ENCODE measurements at places on chromosomes 16 and 17.
A peak's percentile ranks its signal among the peaks of the same experiment; 100 is the strongest.

DNA sequence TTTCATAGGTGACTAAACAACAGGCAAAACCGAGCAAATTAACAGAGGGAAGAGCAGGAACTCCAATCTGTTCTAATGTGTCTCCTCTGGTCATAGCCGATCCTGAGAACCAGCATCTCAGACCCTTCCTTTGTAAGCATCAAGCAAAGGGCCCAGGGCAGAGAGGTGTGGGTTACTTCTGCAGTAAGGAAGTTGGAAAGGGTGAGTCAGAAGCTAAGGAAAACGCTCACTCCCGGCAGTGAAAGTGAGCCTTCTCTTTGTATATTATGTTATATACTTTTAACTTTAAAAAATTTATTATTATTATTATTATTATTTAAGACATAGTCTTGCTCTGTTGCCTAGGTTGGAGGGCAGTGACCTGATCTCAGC lies 77.7 kb downstream of the MRM3 start:
- DNase-seq = no peak

DNA sequence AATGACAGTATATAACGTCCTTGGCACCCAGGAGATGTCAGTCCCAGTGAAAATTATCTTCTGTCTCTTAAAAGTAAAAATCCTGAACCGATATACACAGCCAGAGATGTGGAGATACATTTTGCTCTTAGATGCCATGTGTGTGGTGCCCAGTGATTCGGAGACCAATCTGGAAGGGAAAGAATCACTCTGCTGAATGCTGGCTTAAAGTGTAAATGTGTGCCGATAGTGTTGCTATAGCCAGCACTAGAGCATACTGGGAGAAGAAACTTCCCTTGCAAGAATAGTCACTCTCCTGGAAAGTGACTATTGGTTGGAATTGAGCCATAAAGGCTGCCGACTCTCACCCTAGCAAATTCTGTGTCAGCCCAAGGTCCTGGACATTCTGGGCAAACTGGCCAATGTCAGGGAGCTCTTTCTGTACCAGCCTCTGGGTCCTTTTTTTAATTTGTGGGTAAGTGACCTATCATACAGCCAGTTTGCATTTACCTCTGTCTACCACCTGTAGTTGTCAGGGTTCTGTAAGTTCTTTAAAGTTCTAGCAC lies 44.2 kb upstream of the HNF1B start:
- DNase-seq = no peak

DNA sequence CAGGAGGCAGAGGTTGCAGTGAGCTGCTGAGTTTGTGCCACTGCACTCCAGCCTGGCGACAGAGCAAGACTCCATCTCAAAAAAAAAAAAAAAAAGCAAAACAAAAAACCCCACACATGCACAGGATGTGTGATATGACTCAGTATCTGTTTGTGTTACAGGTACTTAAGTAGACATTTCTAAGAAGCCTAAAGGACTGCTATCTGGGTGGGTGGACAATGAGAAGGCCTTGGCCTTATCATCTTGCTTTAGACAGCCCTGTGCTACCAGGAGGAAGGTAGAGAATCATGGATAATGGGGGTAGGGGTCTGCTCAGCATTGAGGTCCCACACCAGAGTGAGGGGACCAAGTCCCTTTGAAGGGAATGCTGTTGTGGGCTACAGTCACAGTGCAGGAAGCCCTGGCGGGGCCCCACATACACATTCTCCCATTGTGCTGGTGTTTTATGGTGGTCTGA lies 26.7 kb downstream of the PLD6 start:
- DNase-seq = no peak

GRCh38 chr17:64781014-64781756 lies 119.1 kb upstream of the SMURF2 start:
- no peak for DNase-seq

GRCh38 chr16:59593194-59593661 lies 859.1 kb upstream of the GOT2 start:
- DNase-seq = no peak

GRCh38 chr17:8013731-8014557 lies 11.5 kb downstream of the GUCY2D start:
- DNase-seq = no peak

- DNase-seq = no peak
Observed at GRCh38 chr17:1454541-1454940, 1.5 kb downstream of the CRK start.

- DNase-seq = no peak
Observed at GRCh38 chr16:22890976-22891375, 77.0 kb downstream of the HS3ST2 start.

GRCh38 chr16:54176376-54176901 lies 110.1 kb downstream of the IRX3 start:
- no peak for DNase-seq

- peak; percentile 47 for DNase-seq
Observed at GRCh38 chr16:56950881-56951771, 10.6 kb upstream of the CETP start.

DNA sequence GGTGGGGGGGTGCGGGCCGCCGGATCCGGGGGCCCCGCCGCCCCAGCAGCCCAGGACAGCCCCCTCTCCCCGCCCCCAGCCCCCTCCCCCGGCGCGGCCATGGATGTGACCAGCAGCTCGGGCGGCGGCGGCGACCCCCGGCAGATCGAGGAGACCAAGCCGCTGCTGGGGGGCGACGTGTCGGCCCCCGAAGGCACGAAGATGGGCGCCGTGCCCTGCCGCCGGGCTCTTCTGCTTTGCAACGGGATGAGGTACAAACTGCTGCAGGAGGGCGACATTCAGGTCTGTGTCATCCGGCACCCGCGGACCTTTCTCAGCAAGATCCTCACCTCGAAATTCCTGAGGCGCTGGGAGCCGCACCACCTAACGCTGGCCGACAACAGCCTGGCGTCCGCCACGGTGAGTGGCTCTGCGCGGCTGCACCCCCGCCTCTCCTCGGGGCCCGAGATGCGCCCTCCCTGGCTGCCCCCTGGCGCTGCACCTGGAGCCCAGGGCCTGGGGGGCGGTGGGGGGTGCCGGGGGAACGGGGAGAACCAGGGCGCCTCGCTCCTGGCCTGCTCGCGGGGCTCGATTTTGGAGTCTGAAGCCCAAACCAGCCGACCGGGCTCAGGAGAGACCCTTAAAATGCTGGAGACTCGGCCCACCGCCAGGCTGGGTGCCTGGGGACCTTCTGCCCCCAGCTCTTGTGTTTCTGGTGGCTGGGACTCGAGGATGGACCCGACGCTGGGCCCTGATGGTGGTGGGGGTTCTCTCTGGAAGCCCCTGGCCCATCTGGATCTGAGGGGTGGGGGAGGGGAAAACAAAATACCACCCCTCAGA lies 744 bp downstream of the CMIP start:
- DNase-seq = no peak

DNA sequence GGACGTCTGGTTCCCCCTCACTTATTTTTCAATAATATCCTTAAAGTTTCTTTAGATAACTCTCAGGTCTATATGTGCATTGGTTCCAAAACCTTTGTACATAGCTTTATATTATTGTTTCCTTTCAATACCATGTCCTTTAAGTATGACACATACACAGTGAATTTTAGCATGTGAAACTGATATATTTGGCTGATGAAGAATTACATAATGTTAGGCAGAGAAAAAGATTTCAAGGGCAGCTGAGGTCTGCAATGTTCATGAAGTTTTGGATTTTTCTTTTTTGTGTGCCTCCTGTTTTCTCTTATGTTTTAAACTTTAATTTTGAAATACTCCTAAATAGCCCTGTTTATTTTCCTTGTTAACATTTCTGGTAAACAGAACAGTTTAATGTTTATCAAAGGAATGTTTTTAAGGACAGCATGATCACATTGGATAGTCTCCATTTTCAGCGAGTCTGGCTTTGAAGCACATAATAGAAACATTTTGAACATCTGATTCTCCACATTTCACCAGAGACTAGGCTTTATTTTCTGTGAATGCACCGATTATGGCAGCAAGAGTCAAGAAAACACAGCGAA lies 32.9 kb upstream of the FBXO47 start:
- DNase-seq = no peak

DNA sequence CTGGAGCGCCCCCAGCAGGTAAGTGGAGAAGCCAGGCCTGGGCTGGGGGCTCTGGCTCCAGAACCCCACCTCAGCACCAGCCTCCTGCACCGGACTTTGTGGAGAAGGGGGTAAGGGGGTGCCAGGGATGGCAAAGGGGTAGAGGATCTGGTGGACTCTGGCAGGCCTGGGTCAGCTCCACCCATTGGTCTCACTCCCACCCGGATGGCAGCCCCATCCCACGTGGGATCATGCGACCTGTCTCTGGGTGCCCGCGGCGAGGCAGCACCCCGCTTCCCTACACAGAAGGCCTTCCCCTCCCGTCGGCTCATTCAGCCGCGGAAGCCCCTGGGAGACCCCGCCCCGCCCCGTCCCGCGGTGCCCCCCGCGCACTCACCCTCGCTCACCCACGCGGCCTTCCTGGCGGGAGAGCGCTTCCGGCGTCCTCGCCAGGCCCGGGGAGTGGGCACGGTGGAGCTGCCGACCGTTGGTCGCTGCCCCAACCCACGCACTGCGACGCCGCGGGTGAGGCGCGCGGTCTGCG lies 498 bp upstream of the PLEKHG4 start:
- no peak for DNase-seq

DNA sequence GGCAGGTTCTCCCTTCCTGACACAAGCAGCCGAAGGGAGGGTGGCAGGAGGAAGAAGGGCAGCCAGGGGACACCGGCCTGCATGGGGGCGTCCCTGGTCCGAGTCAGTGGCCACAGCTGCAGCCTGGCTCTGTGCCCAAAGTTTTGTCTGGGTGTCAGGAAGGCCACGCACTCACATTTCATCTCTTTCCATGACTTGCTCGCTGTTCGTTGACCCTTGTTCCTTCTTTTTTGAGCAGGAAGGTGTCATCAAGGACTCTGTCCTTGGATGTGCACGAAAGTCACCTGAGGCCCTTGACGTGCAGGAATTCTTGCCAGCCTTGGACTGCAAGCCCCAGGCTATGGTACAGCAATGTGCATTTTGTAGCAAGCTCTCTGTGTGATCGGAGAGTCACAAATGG lies 93.3 kb downstream of the TNFRSF13B start:
- DNase-seq = no peak

- no peak for DNase-seq
Observed at GRCh38 chr16:11626657-11627291, 40.1 kb upstream of the LITAF start.

DNA sequence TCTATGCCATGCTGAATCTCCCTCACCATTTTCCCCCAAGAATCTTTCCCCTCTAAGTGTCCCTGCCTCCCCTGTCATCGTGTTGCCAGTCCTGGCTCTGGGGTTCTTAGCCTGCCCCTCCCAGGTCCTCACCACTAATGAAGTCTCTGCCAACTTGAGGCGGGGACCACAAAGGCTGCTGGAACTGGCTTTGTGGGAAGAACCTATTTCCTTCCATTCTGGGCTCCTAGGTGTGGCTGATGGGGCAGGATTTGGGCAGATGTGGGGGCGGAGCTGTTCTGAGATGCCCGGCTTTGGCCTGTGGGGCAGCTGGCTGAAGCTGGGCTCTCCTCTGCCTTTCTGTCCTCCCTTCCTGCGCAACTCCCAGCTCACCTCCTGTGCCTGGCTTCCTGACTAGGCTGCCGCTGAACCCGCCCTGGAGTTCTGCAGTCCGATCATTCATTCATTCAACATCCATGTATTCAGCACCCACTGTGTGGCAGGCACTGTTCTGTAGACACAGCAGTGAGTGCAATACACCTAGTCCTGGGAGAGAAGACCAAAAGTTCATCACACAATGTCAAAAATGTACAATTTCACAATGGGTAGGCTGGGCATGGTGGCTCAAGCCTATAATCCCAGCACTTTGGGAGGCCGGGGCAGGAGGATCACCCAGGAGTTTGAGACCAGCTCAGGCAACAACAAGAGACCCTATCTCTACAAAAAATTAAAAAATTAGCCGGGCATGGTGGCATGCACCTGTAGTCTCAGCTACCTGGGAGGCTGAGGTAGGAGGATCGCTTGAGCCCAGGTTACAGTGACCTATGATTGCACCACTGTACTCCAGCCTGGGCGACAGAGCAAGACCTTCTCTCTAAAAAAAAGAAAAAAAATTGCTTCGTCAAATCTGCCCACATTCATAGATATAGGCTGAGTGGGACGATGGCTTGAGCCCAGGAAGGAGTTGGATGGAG lies 1.9 kb upstream of the SNN start:
- no peak for DNase-seq

DNA sequence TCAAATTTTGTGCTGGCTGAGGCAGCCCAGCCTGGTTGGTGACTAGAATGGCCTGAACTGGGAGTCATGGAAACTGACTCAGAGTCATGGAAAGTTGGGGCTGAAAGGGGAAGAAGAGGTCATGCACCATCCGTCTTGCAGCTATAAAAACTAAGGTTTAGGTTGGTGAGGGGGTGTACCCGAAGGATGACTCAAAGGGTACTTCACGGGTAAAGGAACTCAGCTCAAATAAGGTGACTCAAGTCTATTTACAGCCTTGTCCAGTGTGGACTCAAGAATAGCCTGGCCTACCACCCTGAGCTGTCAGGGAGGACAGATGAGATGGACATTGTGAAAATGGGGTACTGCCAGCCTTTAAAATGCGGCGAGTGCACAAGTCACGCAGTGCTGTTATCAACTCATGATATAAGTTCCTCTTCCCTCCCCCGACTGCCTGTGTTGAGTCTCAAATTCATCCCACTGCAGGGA lies 18.6 kb downstream of the CD300LB start:
- peak; percentile 66 for DNase-seq

DNA sequence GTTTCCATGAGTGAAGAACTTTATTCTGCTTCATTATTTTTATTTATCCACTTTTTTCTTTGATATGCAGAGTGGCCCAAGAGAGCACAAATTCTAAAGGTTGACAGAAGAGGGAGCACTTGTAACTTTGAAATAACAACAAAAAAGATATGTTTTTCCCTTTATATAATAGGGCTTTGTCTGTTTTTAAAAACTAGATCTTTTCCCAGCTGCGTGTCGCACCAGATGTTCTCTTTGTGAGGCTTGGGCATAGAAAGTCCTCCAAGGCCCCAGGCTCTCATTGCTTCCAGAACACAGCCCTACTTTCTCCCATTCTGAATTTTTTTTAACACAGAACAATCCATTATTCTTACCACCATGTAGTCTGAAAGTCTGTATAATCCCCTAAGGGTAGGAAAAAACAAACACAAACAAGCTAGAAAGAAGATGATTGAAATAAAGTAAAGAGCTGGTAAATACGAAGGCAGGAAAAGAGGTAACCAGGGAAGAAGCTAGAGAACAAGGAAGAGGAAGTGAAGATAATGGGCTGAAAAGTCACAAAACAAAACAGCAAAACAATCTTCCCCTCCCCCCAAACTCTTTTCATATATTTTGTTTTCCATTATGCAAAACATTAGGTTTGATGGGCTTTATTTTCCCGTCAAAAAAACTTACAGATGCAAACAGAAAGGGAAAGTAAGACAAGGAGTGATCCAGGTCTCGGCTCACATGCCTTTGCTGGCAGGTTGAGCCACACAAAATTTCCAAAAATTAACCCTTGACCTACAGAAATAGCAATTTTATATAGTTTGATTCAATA lies 160.4 kb downstream of the ABCA8 start:
- DNase-seq = no peak

DNA sequence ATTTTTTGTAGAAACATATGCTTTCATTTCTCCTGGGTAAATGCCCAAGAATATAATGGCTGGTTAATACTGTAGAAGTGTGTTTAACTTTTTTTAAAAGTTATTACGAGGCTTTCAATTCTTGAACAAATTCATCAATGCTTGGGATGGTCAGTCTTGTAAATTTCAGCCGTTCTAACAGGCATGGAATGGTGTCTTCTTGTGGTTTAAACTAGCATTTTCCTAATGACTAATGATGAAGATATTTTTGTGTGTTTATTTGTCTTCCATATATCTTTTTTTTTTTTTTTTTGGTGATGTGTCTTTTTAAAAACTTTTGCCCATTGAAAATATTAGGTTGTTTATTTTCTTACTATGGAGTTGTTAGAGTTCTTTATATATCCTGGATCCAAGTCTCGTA lies 67.1 kb downstream of the MGAT5B start:
- DNase-seq = no peak

GRCh38 chr17:48299760-48300159 lies 130.3 kb downstream of the SKAP1 start:
- DNase-seq = no peak

Measured in stimulated activated CD8-positive, alpha-beta memory T cell treated with anti-CD3 and anti-CD28 coated beads, Interleukin-15, amount 100 ng/mL, for 48 hours (primary cell).